ENCODE measurements at places on chromosomes 1 and 21. TPM values are rescaled to one million over a fixed set of nuclear protein-coding genes. Genes with fewer than 3 reads are reported as not detected.

Gene RGS18
- total RNA-seq = 0.25 TPM

Gene JAM2
- 28.0 TPM for total RNA-seq

Gene NTRK1
- total RNA-seq = 0.25 TPM

Gene CFAP74
- 0.25 TPM for total RNA-seq

Gene KIF2C
- total RNA-seq = 2.2 TPM

Gene OPRD1
- total RNA-seq = 0.25 TPM

Gene LYPD8
- total RNA-seq = not detected

Gene OR2AK2
- not detected for total RNA-seq

Gene GJA9
- not detected for total RNA-seq

Gene SLC5A9
- total RNA-seq = not detected

Gene AMY1B
- total RNA-seq = not detected

Gene SLC26A9
- total RNA-seq = not detected

Gene LMX1A
- total RNA-seq = not detected

Gene PODN
- total RNA-seq = 1.5 TPM

Gene PSMD4
- total RNA-seq = 74.5 TPM

Gene EPHA8
- total RNA-seq = 1.2 TPM

Data from temporal lobe (tissue), 4 donors.